GOT3 (cell line): ENCODE measurements at places on chromosomes 7 and 10.

GRCh38 chr10:22504766-22505165 is 159.5 kb downstream of the SPAG6 start:
- no peak for DNase-seq

DNA sequence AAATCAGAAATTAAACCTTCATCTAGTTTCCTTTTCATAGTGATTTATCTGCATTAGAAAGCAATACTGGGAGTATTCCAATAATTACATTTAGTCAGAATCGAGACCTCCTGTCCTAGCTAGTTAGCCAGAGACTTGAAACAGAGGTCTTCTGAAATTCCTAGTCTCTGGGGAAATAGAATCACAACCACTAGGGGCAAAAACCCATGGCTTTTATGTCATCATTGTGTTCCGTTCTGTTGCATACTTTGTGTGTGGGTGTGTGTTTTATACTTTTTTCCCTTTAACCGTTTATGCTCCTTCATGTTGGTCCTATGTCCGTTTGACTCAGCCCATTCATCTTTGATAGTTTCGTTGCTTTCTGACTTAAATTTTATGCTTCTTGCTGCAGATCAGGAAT is 79.8 kb downstream of the RALA start:
- DNase-seq, result no peak

GRCh38 chr10:26637521-26638275 is 59.8 kb upstream of the PDSS1 start:
- DNase-seq, result no peak

- DNase-seq, result no peak
Measured at GRCh38 chr7:158840604-158841003, 11.3 kb upstream of the ESYT2 start.

- DNase-seq, result no peak
Measured at GRCh38 chr7:80095545-80095944, 39.1 kb upstream of the GNAI1 start.

DNA sequence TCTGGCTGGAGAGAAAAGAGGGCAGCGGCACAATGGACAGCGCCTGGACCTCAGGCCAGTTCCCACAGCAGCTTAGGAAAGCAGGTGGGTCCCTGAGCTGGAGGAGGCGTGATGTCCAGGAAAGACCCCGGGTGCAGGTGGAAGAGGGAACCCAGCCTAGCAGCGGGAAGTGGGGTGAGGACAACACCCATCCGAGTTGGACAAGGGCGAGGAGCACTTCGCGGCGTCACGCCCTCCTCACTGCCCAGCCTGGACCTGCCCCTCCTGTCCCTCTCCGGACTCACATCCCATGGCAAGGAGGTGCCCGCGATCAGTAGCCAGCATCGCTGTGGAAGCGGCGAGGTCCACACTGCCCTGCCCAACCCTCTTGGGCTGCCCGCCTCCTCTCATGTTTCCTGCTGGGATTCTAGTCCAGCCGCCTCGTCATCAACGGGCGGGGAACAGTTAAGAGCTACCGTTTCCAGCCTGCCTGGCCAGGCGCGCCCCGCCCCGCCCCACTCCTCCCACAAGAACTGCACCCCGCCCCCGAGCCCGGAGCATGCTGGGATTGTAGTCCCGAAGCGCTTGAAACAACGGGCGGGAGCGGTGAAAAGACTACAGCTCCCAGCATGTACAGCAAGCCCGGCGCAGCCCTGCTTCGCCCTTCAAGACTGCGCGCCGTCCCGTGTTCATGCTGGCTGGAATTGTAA is 930.6 kb upstream of the ZNF722 start:
- no peak for DNase-seq

- no peak for DNase-seq
Measured at GRCh38 chr10:129764011-129764900, 199.8 kb downstream of the EBF3 start.

GRCh38 chr7:102992938-102993717 is 80.3 kb downstream of the LRRC17 start:
- no peak for DNase-seq

GRCh38 chr7:38372290-38372689 is 98.9 kb upstream of the TARP start:
- no peak for DNase-seq

DNA sequence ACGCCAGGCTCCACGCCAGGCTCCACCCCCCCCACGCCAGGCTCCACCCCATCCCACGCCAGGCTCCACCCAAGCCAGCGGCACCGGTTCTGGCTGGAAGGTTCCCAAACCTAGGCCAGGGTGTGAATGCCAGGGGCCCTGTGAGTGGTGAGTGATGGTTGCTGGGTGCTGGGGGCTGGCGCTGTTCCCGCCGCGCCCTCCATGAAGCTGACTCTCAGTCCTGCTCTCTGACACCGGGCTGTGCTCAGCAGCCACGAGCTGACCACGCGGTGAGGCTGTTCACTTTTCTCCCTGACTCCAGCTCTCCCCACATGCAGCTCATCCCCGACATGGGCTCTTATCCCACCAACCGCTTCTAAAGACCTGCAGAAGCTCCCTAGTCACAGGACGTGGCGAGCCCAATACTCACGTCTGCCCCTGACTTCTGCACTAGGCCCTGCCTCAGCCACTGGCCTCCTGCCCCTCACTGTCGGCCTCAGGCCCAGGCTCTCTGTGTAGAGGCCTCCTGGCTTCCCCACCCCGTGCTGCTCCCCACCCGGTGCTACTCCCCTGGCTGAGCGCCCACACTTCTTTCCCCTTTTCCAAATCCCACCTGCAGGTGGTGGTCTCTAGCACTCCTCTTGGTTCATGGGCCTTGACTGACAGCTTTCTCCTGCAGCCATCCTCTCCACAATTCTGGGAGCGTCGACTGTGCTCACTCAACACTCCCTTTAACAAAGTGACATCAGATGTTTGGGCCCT is 603.0 kb downstream of the PTPRN2 start:
- DNase-seq, result no peak

GRCh38 chr7:44333911-44334733 is 8.7 kb upstream of the CAMK2B start:
- no peak for DNase-seq

GRCh38 chr7:73645643-73646174 is 21.4 kb upstream of the MLXIPL start:
- DNase-seq, result no peak

DNA sequence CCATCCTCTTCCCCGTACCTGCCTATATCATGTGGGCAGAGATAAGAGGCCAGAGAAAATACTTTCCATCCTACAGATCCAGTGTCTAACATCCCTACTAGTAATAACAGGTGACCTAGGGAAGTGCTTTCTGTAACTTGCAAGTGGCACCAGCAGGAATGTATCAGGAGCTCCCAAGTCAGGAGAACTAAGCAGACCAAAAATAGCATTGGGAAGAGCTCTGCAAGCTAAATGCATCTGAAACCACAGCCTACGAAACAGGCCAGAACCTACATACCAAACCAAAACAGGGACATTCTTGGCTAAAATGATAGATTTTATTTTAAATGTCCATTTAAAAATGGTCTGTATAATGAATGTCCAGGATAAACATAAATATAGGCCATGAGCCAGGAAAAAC is 680.8 kb downstream of the PHTF2 start:
- DNase-seq, result no peak

DNA sequence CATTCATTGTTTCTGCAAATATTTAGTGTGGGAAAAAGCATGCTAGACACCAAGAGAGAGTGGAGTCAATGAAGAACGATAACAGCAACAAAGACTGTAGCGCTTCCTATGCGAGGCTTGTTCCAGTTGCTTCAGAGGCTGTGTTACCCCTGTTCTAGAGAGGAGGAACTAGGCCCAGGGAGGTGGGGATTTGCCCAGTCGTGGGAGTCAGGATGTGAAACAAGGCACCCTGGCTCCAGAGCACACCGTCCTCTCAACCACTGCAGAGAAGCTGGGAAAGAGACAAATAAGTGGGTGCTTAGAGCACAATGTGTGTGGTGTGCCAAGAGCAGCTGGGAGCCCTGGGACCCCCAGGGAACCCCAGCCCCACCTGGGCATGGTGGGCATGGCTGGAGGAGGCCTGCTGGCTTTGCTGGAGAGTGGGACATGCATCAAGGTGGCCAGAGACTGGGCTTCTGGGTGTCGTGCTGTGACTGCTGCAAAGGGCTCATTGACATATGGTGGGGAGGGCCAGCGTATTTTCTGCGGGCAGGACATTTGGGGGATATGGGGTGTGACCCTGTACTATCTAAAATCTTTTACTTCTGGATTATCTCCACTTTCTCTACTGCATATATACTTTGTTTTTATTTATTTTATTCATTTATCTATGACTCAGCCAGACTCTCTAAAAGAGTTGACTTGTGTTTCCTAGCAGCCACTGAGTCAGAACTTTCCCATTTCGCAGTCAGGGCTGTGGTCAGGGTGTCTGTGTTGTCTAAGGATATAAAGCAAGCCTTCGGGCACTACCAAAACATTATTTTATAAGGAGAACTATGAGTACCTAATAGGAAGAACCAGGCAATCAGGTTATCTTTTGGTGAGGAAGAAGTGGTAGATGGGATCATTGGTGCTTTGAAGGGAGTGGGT is 95.4 kb downstream of the TCF7L2 start:
- peak; percentile 22 for DNase-seq

DNA sequence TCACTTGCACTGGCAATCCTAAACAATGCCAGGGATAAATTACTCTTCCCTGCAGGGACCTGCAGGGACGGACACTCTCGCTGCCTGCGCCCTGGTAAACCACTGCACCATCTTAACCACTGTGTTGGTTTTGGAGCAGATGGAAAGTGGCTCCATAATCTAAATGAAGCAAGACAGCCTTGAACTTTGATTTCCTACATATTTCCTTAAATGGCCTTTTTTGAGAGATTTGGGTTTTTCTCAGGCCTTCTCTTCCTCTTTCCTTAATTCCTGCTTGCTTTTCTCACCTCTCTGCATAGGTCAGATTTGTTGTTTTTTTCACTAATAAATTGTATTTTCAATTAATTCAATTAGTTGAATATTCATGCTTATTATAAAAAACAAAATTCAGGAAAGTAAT is 2.8 kb downstream of the PILRA start:
- no peak for DNase-seq

DNA sequence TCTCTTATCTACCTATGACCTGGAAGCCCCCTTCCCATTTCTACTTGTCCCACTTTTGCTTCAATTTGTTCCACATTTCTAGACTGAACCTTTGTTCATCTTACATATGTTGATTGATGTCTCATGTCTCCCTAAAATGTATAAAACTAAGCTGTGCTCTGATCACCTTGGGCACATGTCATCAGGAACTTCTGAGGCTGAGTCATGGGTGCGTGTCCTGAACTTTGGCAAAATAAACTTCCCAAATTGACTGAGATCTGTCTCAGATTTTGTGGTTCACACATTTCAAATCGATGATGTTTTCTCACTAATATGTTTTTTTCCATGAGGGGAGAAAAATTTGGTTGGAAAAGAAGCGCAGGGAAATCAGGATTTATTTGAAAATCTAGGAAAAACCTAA is 406.2 kb upstream of the LRRTM3 start:
- DNase-seq, result no peak

DNA sequence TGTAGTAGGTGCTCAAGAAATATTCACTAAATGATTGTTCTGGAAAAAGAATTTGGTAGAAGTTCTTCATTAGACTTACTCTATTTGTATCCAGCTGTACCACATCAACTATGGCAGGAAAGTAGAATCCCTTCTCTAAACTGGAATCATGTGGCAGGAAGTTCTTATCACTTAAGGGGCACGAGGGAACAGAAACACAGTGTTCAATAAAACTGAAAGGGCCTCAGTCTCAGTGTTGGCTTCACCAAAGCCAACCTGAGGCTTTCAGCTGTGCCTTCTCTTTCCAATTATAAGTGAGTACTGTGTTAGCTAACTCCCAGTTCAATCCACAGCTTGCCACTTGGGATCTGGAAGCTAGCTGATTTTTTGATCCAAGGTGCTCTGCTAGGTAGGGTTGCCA is 257.6 kb upstream of the LRGUK start:
- no peak for DNase-seq

- no peak for DNase-seq
Measured at GRCh38 chr10:52961323-52961722, 188.7 kb upstream of the MBL2 start.

- no peak for DNase-seq
Measured at GRCh38 chr7:50393076-50393475, 57.1 kb downstream of the FIGNL1 start.

DNA sequence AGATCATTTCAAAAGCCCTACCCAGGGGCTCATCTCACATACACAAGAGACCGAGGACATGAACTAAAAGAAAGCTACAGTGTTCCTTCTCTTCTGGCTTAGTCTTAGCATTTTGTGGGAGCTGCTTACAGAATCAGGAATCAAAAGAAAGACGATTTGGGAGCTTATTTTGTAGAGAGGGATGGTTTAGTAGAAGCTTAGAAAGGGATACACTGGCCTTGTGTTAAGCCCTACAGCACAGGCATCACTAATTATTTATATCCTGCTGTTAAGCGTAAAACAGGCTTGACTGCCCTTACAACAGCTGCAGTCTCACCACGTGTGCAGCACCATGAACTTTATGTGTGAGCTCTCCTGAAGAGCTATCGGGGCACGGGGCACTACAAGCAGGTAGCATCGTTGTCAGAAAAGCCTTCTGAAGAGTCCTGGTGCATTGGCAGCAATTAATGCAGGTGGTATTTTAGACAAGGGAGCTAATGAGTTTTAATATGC is 798.3 kb downstream of the NXPH1 start:
- no peak for DNase-seq

DNA sequence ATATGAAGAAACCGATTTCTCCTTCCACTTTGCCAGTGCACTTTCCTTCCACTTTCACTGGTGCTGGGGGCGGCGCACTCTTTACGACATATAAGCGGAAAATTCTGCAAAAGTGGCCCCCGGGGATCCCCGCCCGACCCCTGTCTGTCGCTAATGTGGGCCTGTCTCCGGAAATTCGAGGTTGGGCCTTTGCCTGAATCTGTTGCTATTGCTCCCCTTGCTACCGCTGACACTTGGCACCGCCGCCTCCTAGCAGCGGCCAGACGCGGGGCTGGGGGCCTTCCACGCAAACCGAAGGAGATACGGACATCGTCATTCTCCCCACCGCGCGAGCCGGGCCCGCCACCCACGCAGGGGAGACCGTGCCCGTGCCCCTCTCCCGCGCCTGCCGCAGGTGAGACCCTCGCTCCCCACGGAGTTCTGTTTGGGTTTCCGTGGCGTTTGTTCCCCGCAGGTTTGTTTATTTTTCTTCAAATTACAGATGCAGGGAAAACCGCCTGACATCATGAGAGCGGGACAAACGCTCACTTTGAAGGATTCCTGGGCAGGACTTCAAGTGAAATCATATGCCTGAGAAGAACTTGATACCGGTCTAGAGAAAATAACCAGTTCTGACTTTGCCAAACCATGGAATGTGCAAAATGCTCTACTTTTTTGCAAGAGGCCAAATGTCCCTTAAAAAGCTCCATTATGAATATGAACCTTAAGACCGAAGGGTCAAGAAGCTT is 5.0 kb downstream of the TWIST1 start:
- DNase-seq, result no peak

- no peak for DNase-seq
Measured at GRCh38 chr7:107506674-107507339, 37.0 kb downstream of the GPR22 start.

DNA sequence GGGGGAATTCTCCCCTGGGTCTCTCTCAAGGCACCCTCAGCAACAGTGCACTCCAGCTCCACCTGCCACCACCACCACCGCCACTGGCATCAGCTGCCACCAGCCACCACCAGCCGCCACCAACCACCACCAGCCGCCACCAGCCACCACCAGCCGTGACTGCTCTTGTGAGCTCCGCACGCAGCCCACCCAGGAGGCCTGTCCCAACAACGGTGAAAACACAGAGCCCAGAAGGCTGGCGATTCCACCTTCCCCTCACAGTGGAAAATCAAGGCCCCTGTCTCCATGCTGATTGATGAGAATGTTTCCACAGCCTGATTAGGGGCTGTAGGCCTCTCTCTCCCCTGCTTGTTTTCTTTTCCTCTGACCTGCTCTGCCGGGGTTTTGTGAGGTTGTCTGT is 41.1 kb downstream of the COBL start:
- no peak for DNase-seq
